ENCODE measurements at places on chromosomes 4 and X.

DNA sequence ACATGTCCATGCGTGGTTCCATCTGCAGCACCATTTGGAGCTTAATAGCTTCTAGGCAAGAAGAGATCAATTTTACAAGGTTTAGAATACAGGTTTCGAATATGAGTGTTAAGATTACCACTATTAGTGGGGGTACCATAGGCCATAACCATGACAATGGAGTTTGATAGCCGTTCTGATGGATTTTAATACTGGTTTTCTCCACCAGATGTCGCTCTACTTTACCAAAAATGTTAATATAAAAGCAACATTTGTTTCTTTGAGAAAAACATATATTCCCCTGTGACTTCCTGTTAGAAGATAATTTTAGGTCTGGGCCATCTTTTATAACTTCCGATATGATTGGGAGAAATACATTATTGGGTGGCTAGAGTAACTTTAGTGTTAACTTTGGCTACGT is 499.7 kb upstream of the POU3F4 start:
- no peak for DNase-seq

DNA sequence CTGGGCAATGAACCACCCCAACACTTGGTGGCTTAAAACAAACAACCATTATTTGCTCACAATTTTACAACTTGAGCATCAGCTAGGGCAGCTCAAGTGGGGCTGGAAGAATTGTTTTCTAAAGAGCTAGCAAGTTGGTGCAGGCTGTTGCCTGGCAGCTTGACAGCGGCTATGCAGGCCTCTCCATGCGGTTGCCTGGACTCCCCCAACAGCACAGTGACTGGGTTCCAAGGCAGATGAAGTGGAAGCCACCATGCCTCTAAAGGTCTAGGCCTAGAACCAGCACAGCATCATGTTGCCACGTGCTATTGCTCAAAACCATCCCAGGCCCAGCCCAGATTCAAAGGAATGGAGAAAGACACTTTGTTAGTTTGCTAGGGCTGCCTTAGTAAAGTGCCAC is 114.8 kb downstream of the BCOR start:
- no peak for DNase-seq

GRCh38 chr4:20368926-20369325 is 117.2 kb downstream of the SLIT2 start:
- no peak for DNase-seq

DNA sequence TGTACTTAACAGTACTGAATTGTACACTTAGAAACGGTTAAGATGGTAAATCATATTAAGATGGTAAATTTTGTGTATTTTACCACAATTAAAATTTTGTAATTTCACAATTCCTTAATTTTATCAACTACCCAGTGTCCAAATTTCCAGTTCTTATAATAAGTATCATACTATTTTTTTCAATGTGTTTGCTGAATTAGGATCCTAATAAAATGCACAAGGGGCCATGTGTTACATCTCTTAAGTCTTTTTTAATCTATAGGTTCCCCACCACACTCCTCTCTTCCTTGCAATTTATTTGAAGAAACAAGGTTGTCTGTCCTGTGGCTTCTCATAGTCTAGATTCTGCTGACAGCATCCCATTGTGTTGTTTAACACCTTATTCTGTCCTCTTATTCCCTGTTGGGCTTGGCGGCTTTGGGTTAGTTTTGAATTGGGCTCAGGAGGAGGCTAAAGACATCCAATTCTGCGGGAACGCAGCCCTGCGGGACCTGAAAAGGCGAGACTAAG is 533 bp upstream of the SYAP1 start:
- no peak for DNase-seq

GRCh38 chr4:142861351-142861750 is 15.2 kb upstream of the INPP4B start:
- DNase-seq, result no peak

GRCh38 chr4:53943345-53944085 is 120.9 kb downstream of the CHIC2 start:
- DNase-seq, result no peak

GRCh38 chr4:48692897-48693296 is 87.2 kb downstream of the FRYL start:
- DNase-seq, result no peak

DNA sequence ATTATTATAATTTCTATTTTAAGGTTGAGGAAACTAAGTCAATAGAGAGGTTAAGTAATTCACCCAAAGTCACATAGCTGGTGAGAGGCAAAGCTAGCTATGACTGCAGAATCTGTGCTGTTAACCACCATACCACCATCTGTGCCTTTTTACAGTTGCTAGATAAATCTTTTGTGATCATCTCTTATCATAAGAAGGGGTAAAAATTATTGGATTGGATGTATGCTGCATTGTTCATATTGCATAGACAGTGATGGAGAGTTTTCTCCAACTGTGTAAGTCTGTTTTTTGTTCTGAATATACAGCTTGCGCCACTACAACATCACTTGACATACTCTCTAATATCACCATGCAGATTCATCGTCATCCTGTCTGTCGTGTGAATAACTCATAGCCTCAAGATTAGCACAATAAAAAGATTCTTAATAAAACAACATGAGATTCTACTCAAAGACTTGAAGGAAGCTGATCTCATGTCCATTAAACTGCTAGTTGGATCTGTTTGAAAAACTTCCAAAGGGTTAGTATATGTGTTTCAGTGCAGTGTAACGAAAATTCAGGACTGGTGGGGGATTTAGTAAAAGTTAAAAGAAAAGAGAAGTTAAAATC is 495.9 kb downstream of the SPRY1 start:
- DNase-seq, result no peak
